ENCODE measurements at places on chromosomes 1 and 21. TPM values are rescaled to one million over a fixed set of nuclear protein-coding genes. Genes with fewer than 3 reads are reported as not detected.

The RGS8 gene
- total RNA-seq: 39.5 TPM

The EXOSC10 gene
- total RNA-seq: 40.4 TPM

The KCNQ4 gene
- total RNA-seq: 1.2 TPM

The UTS2 gene
- total RNA-seq: not detected

The TMCC2 gene
- total RNA-seq: 33.0 TPM

The SMG7 gene
- total RNA-seq: 19.2 TPM
